CD4-positive, alpha-beta T cell treated with Interleukin-15 for 1 hour (primary cell): ENCODE measurements at places on chromosomes 7 and 10.

DNA sequence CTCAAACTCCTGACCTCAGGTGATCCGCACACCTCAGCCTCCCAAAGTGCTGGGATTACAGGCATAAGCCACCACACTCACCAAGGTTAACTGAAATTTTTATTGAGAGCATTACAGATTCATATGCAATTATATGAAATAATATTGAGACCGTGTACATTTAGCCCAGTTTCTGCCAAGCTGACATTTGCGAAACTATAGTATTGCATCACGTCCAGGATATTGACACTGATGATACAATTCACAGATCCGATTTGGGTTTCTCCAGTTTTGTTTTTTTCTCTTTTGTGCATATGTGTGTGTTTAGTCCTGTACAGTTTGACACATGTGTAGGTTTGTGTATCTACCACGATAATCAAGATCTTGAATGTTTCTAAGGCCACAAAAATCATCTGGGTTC lies 627.9 kb upstream of the FOXK1 start:
- DNase-seq = no peak

DNA sequence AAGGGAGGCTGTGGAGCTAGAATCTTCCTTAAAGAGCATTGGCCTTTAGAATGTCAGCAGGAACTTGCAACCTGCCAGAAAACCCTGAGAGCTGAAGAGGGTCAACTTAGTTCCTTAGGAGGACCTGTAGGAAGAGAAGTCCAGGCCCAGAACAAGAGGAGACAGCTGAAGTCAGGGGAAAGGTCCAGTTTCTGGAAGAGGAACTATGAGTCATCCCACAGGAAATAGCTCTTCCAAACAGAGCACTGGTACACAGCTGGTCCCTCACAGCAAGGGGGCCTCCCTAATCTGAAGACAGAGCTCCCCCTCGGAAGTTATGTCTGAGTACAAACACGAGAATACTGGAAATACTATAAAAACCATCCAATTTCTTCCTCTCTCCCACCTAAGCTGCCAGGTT lies 98.9 kb downstream of the HERPUD2 start:
- DNase-seq = no peak

DNA sequence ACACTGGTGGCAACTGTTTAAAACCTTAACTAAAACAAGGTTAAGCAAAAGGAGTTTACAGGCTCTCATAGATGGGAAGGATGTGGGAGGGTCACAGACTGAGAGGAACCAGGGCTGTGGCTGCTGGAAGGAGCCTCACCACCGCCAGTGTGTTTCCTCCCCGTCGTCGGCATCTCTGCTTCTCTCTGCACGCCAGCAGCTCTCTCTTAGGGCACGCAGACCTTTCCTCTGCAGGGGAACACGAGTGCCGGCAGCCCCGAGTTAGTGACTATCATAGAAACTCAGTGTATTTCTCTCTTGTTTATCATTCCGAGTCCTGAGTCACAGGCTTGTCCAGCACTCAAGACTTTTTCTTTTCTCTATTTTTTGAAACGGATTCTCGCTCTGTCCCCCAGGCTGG lies 8.1 kb upstream of the SH2D4B start:
- DNase-seq = peak; percentile 48

DNA sequence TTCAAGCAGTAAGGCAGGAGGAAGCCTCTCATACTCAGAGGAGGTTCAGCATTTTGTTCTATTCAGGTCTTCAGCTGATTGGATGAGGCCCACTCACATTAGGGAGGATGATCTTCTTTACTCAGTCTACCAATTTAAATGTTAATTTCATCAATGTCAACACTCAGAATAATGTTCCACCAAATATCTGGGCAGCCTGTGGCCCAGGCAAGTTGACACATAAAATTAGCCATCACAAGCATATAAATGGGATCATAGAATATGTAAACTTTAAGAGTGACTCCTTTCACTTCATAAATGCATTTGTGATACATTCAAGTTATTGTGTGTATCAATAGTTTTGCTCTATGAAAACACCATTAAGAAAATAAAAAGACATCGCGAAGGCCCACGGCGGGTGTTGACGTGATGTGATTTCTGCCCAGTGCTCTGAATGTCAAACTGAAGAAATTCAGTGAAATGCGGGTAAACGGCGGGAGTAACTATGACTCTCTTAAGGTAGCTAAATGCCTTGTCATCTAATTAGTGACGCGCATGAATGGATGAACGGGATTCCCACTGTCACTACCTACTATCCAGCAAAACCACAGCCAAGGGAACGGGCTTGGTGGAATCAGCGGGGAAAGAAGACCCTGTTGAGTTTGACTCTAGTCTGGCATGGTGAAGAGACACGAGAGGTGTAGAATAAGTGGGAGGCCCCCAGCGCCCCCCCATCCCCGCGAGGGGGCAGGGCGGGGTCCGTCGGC lies 536.1 kb upstream of the AUTS2 start:
- DNase-seq = no peak

DNA sequence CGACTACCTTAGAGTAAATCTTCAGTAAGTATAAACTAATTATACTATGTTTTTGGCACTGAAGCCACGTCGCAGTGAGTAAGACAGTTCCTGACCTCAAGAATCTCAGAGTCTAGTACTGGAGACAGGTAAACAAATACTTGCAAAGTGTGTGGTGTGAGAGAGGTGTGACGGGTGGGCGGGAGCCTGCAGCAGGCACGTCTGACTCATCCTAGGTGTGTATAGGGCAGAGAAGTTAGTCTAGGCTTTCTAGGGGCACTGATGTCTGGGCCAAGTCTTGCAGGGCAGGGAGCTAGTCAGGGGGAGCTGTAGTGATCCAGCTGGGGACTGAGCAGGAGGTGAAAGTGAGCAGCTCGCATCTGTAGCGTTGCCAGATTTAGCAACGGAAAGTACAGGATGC lies 35.9 kb upstream of the SFTPD start:
- no peak for DNase-seq
